ENCODE measurements at places on chromosomes 5 and 9. TPM values are rescaled to one million over a fixed set of nuclear protein-coding genes. Genes with fewer than 3 reads are reported as not detected.

- H3K27ac ChIP-seq, result no peak overlapping the region
- no peak overlapping the region for H3K4me3 ChIP-seq
- no peaks in the 10 kb centered on the region for H3K27me3 ChIP-seq
- H3K36me3 ChIP-seq, result no peaks in the 10 kb centered on the region
- no peak for DNase-seq
- no peaks in the 10 kb centered on the region for H3K4me1 ChIP-seq
Observed at GRCh38 chr9:135648494-135649410, 9.4 kb upstream of the GLT6D1 start.

GRCh38 chr9:129757045-129757444, 4.2 kb upstream of the PTGES start:
- DNase-seq, result no peak
- no peaks in the 10 kb centered on the region for H3K36me3 ChIP-seq

DNA sequence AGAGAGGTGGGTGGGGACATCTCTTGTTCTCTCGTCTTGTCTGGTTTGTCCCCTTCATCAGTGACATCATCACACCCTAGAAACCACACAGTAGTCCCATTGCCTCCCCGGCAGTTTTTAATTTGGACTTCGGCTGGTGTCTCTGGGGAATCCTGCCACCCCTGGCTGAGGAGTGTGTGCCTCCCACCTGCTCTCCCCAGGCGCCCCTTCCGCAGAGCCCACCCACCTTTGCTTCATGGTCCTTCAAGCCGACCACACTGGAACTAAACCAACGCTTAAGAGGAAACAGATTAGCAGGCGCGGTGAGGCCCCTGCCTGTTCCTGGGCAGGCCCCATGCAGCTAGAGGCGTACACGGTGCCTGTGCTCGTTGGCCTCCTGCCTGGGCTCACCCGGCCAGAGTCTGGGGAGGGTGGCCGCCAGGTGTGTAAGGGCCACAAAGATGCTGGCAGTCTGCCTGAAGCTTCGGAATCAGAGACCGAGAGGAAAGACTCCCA, 107.6 kb upstream of the SPRY4 start:
- no peak overlapping the region for H3K27ac ChIP-seq
- peaks cover 12% of the 10 kb centered on the region for H3K4me1 ChIP-seq
- no peaks in the 10 kb centered on the region for H3K27me3 ChIP-seq

The PCDHB6 gene
- total RNA-seq, result not detected

GRCh38 chr5:93296338-93296737, 284.7 kb downstream of the NR2F1-AS1 start:
- H3K4me3 ChIP-seq, result no peak overlapping the region
- no peak overlapping the region for H3K27ac ChIP-seq
- no peak for DNase-seq
- no peaks in the 10 kb centered on the region for H3K36me3 ChIP-seq
- H3K27me3 ChIP-seq, result no peaks in the 10 kb centered on the region

GRCh38 chr5:122760236-122760635, 14.6 kb upstream of the SNX2 start:
- no peak for DNase-seq
- no peak overlapping the region for H3K27ac ChIP-seq
- no peak overlapping the region for H3K4me3 ChIP-seq

DNA sequence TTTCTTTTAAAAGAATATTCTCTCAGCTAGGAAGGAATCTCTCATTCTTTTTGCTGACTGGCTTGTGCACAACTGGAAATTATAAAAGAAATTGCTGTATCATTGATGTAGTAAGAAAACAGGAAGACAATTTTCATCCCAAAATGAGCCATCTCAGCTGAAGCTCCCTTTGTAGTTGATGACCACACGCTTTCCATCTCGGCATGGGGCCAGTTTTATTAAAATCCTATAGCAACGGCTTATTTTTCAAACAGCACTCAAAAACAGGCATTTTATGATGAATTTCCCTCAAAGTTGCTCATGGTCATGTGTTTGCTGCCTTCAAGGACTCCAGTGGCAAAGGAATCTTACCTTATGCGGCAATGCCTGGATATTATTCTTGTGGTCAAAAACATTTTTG, 62.4 kb upstream of the GLIS3 start:
- H3K27ac ChIP-seq, result no peak overlapping the region
- no peaks in the 10 kb centered on the region for H3K36me3 ChIP-seq
- no peaks in the 10 kb centered on the region for H3K27me3 ChIP-seq
- H3K4me1 ChIP-seq, result no peaks in the 10 kb centered on the region
- no peak overlapping the region for H3K4me3 ChIP-seq

All from vagina (tissue), 2 donors.